ENCODE measurements at places on chromosomes 5 and 9. TPM values are rescaled to one million over a fixed set of nuclear protein-coding genes. Genes with fewer than 3 reads are reported as not detected.

GRCh38 chr9:82126256-82126655 lies 137.7 kb downstream of the SPATA31D1 start:
- DNase-seq = no peak

- no peak for DNase-seq
Observed at GRCh38 chr5:65334077-65334476, 147.6 kb downstream of the ADAMTS6 start.

DNA sequence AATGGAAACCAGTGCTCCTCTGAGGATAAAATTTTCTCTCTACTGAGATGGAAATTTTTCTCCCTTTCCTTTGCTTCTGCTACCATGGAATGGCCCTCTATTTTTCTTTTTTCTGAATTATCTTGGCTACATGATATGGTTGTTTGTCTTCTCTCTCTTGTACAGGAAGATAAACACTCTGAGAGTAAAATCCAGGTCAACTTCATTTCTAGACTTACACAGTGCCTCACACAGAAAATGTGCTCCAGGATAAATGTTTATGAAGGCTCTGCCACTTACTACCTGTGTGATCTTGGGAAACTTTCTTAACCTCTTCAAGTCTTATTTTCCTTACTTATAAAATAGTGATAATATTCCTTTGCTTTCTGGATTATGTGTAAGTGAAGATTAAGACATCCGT lies 153.9 kb downstream of the PRELID2 start:
- DNase-seq = no peak

DNA sequence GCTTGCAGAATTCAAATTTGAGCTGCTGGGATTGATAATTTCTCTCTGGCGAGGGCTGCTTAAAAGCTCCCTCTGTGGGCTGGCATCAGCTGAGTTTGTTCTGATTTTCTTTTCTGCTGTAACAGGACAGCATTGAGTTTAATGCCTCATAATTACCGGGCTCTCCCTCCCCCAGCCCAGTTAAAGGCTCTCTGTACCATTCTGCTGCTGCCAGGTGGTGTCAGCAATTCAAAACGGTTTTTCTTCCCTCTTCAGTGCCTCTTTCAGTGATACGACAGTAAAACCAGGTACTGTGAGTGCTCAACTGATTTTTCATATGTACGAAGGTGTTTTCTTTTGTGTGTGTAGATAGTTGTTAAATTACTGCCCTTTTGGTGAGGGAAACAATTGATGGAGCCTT lies 509.3 kb upstream of the CTNND2 start:
- no peak for DNase-seq

DNA sequence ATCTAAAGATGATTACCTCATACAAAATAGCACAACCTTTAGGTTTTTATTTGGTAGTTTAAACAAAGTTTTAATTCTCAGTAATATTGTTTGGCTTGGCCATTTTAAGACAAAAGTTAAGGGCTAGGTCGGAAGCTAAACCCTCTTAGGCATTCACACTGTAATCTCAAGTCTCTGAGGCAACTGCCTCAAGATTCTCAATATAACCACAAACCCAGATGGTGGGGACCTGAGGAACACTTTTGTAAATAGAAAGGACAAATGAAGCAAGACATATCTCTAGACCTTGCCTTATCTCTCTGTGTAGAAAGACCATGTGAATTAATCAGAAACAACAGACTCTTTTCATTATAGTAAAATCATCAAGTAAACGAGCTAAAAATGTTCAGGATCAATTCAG lies 500.2 kb upstream of the CDH6 start:
- no peak for DNase-seq

Gene CDC14B
- 57.1 TPM for total RNA-seq

Gene IL17B
- total RNA-seq = not detected
